ENCODE measurements at places on chromosomes 7 and 10.

GRCh38 chr10:69573056-69573806 is at the start of gene NEUROG3:
TSS of gene NEUROG3 (minus strand) at chr10:69573422. CDS start at chr10:69573043, 379 bp downstream.
- no peak for DNase-seq

GRCh38 chr10:93501650-93502049 is 5.2 kb downstream of the CEP55 start:
- DNase-seq = no peak

GRCh38 chr7:139772873-139773272 is 4.9 kb downstream of the HIPK2 start:
- no peak for DNase-seq

DNA sequence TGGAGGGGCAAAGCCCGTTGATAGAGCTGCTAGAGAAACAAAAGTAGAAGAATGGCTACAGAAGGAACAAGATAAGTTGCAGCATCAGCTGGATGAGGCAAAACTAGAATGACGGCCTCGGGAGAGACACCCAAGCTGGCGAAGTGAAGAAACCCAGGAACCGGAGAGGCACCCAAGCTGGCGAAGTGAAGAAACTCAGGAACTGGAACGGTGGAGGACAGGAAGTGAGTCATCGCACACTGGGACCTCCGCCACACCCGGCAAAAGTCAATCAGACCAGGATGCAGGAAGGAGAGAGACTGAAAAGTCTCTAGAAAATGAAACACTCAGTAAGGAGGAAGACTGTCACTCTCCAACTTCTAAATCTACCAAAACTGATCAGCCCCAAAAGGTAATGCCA is 133.0 kb upstream of the NEBL start:
- DNase-seq = no peak

DNA sequence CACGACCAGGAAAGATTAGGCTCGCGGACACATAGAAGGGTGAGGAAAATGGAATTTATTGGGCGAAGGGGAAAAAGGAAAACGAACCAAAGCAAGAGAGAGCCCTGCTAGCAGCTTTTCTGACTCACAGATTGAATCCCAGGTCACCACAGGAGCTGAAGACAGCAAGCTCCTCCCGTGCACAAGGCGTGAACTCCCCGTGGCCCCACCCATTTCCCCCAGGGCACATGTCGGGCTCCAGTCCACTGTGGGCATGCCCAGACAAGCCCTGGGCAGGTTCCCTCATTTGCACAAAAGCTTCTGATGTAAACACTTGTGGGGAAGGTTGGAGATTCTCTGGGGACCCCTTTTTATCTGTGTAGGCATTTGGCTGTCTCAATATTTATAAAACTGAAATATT is 582.4 kb downstream of the SUGCT start:
- peak; percentile 81 for DNase-seq

DNA sequence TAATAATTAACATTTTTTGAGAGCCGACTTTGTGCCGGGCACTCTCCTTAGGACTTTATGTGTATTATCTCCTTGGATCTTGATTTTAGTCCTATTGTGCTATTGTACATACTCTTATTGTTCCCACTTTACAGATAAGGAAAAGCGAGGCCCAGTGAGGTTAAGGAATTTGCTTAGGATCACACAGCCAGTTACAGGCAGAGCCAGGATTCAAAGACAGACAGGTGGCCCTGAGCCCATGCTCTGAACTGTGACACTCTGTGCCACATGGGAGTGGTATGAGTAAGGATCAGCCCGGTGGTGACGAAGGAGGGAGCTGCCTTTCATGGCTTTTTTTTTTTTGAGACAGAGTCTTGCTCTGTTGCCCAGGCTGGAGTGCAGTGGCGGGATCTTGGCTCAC is 15.8 kb upstream of the GNA12 start:
- no peak for DNase-seq

- DNase-seq = no peak
Observed at GRCh38 chr10:88820748-88821401, 18.3 kb downstream of the LIPM start.

DNA sequence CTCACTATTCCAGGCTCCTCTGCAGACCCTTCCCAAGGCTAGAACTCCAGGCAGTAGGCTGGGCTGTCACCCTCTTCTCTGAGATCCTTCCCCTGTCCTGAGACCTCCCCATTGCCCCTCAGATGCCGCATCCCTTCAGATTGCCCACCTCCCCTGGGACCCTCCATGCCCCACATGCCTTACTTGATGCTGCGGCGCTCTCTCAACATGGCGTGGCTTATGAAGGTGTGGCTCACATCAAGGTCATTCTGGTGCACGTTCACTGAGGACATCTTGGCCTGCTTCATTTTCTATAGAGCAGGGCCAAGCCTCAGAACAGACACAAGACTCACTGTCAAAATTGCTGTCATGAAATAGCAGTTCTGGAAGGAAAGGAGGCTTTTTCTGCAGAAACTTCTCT is 34.7 kb upstream of the ZNF716 start:
- no peak for DNase-seq

- no peak for DNase-seq
Observed at GRCh38 chr7:66150471-66150870, 35.8 kb downstream of the CRCP start.

DNA sequence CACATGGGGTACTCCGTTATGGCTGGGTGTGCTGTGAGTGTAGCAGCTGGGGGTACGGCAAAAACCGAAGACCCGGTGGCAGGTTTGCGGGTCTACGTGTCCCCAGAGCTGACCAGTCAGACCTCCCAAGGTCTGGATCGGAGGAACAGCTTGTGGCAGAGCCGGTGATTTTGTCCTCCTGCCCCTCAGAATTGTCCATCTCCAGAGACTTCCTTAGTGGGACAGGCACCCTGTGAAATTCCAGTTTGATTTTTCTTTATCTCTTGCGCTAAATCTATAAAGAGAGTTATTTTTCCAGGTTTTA is 1.0 kb downstream of the EIF3B start:
- DNase-seq = no peak

DNA sequence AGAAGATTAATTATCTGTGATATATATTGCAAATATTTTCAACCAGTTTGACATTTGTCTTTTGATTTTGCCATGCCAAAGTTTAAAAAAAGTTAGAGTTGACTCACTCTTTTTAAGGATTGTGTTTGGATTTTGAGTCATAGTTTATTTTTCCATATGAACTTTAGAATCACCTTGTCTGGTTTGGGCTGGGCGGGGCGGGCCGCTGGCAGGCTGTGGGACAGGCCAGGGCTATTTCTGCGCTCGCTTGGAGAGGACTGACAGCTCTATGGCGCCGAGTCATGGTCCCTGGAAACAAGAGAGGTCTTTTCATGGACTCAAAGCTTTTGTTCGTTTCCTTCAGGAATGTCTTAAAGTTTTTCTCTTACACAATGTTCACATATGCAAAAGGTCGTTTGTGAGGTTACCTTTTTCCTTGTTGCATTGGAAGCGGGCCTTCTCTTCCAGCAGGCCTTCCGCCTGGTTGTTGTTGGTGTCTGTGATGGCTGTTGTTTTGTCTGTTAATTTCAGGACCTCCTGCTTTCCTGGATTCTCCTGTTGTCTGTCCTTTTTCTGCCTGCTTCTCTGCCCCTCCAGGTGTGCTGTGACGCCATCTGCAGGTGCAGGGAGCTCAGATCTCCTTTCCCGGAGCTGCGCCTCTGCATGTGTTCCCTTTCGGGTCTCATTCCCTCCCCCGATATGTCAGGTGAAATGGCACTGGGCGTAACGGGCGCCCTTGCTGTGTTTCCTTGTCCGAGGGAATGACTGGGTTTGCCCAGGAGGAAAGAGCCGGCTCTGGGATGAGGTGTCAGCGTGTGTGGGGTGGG is 53.8 kb downstream of the INPP5A start:
- DNase-seq = no peak

DNA sequence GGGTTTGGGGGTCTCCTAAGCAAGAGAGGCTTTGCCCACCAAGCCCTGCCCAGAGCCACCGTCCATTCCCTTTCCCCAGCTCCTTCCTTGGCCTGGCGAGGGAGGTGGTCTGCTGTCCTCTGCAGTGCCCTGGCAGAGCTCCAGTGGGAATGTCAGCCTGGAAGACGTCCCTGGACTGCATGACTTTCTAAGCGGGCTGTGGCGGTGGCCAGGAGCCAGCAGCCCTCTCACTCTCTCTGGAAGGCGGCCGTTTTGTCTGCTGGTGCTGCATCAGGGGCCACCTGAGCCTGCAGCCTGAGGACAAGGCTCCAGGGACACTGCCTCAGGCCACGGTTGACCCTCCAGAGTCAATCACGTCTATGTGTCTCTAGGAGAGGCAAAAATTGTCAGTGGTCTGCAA is 271.0 kb downstream of the SKAP2 start:
- no peak for DNase-seq

DNA sequence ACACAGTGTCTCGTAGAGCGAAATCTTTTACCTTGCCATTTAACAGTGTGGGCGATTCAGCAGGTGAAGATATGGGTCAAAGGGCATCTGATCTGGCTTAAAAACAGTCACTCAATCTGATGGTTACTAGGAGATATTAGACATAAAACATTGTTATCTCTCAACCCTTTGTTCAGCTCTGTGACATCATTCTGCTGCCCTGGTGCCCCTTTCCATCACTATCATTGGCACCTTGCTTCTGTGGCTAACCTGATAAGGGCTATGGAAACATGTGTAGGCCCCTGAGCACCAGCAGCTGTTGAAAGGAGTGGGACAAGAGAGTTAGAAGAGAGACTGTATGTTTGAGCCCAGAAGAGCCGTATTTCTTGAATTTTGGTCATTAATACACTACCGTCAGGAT is 650.3 kb downstream of the PHTF2 start:
- no peak for DNase-seq

- peak; percentile 99 for DNase-seq
Observed at GRCh38 chr7:25255611-25256332, 27.5 kb upstream of the NPVF start.

- DNase-seq = no peak
Observed at GRCh38 chr7:27994639-27995038, 186.0 kb downstream of the JAZF1 start.

DNA sequence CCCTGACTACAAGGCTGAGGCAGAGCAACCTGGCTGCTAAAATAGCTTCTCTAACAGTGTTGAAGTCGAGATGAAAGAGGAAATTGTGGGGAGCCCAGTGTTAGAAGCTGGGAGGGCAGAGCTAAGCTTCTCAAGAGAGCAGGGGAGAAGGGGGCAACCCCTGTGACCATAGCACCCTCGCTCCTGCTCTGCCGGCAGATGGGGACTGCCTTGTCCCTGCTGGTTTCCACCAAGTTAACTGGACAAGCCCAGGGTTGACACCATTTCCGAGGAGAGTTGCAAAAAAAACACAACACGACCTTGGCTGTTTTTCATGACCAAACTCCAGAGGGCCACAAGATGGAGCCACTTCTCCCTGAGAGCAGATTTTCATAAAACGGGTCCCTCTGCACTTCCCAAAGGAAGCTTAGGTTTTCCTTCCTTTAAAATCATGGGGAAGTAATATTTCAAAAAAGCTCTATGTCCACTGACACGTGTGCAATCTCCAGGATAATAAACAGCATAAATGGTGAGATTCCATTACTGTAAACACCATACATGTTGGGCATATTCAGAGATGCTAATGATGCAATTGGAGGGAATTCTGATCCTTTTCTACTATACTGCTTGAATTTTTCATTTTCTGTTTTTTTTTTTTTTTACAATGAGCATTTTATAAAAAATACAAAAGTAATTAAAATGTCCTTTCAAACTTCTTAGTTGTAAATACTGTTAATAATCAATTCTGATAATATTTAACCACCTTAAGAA is 140.4 kb downstream of the PIP4K2A start:
- DNase-seq = no peak

DNA sequence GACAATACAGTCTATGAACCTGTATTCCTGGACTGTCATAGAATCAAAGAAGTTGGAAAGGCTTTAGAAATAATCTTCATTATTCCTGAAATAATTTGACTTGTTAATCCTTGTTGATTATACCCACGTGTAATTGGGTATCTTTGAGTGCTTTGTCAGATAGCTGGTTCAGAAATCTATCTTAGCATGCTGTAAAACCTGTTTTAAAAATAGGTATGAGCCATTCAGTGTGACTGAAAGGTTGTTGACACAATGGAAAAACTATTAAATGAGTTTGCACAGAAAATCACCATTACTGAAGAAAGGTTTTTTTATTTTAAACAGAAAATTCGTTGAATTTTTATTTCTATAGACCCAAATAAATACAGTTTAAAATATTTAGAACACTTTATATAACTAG is 38.7 kb downstream of the PHTF2 start:
- DNase-seq = no peak

GRCh38 chr10:44628921-44629320 is 244.0 kb upstream of the CXCL12 start:
- no peak for DNase-seq

DNA sequence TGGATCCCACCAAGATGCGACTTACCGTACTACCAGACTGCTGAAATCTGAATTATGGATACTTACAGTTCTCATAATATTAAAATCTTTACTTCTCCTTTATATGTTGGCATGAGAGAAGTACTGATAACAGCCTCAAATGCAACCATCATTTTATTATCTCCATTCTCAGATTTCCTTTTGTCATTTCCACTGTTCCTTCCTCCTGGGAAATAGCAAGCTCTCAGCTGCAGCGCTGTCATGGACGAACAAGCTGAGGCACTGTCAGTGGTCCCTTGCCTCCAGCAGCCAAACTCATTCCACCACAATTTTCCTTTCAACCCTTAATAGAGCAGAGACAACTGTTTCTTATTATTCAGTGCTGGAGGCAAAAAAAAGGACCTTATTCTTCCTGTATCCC is 478.4 kb downstream of the ARL4A start:
- DNase-seq = no peak

DNA sequence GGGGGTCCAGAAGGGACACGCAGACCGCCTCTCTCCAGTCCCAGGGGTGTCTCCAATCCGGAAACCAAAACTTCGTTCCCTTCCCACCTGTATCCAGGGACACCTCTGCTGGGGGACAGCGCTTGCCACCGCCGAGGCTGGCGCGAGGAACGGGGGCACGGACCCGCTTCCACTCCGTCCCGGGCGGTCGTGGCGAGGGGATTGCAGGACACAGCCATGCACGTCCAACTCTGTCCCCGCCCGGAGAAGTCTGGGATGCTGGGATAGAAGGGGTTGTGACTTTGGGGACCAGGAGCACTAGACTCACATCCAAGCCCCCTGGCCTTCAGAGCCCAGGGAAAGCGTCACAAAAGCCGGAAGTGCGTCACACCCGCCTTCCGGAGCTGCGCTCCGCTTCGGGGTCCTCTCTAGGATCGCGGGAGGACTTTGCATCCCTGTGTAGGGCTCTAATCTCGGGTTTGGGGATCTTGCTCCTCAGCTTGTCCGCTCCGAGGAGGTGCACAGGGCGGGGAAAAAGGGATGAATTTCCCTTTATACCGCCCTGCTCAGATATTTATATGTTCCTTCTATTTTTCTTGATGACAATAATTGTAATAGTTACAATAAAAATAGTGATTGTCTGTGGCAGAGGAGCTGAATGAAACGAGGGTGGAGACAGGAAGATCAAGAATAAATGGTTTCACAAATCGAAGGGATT is at the start of gene FAM200A:
TSS of gene FAM200A (minus strand) at position 348 of the 697 bp plus-strand sequence. CDS start 3,707 bp downstream, outside the sequence.
- DNase-seq = peak; percentile 87

Data from DMS 273 treated with DMSO at 0.1 percent for 48 hours (cell line).